ENCODE measurements at places on chromosomes 1 and 21.

- DNase-seq = no peak
These were observed 63.7 kb downstream of the SIM2 start for GRCh38 chr21:36762642-36763041.

DNA sequence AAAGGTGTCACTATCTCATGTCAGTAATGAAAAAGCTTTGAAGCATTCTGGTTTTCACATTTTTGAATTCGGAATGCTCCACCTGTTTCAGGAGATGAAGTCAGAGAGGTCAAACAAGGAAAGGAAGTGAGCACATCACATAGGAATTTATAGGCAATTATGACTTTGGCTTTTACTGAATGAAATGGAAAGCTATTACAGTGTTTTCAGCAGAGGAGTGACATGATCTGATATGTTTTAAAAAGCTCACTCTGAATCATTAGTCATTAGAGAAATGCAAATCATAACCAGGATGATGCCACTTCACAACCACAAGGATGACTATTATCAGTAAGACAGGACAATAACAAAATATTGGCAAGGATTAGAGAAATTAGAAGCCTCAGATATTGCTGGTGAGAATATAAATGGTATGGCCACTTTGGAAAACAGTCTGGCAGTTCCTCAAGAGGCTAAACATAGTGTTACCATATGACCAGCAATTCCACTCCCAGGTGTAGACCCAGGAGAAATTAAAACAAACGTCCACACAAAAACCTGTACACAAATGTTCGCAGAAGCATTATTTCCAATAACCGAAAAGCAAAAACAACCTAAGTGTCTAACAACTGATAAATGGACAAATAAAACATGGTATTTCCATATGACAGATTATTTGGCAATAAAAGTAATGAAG lies 7.5 kb downstream of the TAF1A start:
- peak; percentile 11 for DNase-seq

DNA sequence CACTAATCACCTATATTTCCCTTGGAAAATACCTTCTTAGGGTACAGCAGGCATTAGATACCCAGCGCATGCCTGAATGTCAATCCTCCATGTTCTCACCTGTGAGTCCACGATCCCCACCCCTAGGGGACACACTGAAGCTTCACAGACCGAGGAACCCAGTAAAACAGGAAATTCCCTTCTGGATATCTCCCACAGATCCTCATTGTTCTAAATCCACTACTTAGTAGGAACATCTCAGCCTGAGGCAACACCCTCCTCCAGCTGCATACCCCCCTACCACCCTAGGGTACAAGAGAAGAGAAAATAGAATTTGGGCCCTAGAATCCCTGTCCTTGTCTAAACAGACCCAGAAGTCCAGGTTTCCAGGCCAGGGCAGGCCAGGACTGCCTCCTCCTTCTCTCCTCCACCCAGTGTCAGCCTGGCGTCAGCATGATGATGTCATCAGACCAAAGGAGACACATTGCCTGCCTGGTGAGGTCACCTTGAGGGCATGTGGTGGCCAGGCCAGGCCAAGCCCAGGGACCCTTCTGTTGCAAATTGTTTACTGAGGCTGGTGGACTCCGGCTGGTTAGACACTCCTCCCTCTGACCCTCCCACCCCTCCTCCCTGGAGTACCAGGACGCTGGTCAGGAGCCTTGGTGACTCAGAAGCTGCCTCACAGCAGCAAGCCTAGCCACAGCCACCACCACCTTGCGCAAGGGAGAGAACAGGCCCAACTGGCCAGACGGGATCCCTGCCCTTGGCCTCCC lies 6.2 kb downstream of the NECTIN4 start:
- no peak for DNase-seq

DNA sequence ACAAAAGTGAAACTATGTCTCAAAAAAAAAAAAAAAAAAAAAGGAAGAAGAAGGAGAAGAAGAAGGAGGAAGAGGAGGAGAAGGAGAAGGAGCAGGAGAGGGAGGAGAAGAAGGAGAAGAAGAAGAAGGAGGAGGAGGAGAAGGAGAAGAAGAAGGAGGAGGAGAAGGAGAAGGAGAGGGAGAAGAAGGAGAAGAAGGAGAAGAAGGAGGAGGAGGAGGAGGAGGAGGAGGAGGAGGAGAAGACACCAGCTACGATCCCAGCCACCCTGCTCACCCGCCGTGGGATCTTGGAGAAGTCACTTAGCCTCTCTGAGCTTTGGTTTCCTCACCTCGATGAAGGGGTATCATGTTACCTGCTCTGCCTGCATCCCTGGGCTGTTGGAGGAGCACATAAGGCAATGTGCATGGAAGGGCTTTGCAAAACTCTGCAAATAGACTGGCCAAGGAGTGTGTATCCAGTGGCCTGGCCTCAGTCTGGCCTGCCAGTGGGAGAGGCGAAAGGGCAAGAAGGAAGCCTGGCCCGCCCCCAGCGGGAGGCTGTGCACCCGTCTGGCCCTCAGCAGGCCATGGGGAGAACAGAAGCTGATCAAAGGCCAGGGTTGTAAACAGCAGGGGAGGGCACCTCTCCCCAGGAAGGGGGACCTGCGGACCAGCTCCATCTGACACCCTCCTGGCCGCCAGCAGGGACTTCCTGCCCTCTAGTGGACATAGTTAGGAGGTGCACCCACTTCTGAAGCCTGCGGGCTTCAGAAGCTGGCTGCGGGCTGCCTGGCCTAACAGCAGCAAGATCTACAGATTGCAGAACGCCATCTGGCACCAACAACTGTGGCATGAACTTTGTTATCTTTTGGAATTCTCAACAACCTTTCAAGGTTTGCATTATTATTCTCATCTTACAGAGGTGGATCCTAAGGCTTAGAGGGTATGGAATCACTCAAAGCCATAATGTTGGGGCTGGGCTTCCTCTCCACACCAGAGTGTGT lies 19.2 kb upstream of the CDK18 start:
- DNase-seq = peak; percentile 87

- no peak for DNase-seq
These were observed 204.8 kb upstream of the GALNT2 start for GRCh38 chr1:229862017-229862774.

- no peak for DNase-seq
These were observed 239.5 kb downstream of the FOXD2 start for GRCh38 chr1:47677241-47677940.

GRCh38 chr1:6872573-6873261 lies 87.5 kb downstream of the CAMTA1 start:
- no peak for DNase-seq

DNA sequence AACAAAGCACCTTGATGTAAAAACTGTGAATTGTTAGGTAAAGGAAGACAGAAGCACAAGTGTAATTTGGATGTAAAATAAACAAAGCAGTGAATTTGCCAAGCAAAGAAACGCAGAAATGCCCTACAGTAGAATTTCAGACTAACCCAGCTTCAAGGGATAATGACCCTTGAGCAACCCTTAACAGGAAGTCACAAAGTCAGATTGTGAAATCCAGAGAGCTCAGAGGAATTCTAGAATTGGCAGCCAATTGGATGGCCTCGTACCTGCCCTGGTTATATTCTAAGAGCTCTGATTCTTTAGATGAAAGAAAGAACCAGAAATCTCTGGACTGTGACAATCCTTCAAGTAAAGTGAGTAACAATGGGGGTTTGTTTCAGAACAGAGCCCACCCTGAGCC lies 152.7 kb upstream of the CHRM3 start:
- no peak for DNase-seq

GRCh38 chr1:152411134-152411533 lies 2.9 kb downstream of the CRNN start:
- DNase-seq = no peak

DNA sequence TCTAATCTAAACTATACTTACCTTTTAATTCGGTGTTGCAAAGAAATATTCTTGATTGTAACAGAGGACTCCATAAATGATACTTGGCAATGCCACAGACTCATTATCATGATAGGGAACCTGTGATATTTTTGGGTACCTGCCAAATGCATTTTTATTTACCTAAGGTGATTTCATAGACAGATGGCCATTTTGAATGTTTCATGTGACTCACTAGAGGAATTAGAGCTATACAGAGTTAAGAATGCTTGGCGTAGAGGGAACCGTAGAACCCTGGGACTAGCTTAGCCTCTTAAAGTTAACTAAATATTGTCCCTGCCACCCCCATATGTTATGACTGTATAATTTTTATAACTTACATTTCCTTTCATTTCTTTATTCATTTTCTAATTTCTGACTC lies 136.1 kb downstream of the DISP1 start:
- no peak for DNase-seq

Data from GM10248 (cell line).